ENCODE measurements at places on chromosomes 12 and 14. TPM values are rescaled to one million over a fixed set of nuclear protein-coding genes. Genes with fewer than 3 reads are reported as not detected.
A peak's percentile ranks its signal among the peaks of the same experiment; 100 is the strongest.

The CLEC6A gene
- total RNA-seq, result not detected

The PTPRR gene
- total RNA-seq, result 0.44 TPM

The CLEC4D gene
- total RNA-seq, result not detected

The RHOJ gene
- total RNA-seq, result not detected

The CLEC14A gene
- not detected for total RNA-seq

The PTPRQ gene
- 4.0 TPM for total RNA-seq

The CKB gene
- 45.2 TPM for total RNA-seq

The BCL11B gene
- total RNA-seq, result not detected

The GARIN6 gene
- total RNA-seq, result not detected

The IFNG-AS1 gene
- not detected for total RNA-seq

The AKAP3 gene
- not detected for total RNA-seq

The TBC1D30 gene
- total RNA-seq, result 0.20 TPM

- DNase-seq, result peak; percentile 47
These were observed 26.3 kb upstream of the BCDIN3D start for GRCh38 chr12:49868952-49869815.

DNA sequence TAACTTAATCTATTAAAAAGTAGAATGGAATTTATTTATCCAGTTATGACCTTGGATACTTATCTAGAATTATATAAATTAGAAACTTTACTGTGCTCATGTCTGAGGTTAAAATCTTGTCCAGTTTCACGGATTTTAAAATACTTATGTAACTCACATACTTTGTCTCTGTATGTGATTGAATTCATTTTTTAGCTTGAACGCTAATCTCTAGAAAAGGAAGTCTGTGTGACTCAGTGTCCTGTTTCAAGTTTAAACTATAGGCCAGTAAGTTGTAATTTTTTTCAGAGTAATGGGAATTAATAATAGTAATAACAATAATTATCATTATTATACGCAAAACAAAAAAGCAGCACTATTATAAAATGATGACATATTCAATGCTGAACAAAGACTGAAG, 168.6 kb downstream of the CPNE8 start:
- DNase-seq, result no peak

- DNase-seq, result peak; percentile 57
These were observed 30.3 kb downstream of the NFKBIA start for GRCh38 chr14:35374263-35374712.

DNA sequence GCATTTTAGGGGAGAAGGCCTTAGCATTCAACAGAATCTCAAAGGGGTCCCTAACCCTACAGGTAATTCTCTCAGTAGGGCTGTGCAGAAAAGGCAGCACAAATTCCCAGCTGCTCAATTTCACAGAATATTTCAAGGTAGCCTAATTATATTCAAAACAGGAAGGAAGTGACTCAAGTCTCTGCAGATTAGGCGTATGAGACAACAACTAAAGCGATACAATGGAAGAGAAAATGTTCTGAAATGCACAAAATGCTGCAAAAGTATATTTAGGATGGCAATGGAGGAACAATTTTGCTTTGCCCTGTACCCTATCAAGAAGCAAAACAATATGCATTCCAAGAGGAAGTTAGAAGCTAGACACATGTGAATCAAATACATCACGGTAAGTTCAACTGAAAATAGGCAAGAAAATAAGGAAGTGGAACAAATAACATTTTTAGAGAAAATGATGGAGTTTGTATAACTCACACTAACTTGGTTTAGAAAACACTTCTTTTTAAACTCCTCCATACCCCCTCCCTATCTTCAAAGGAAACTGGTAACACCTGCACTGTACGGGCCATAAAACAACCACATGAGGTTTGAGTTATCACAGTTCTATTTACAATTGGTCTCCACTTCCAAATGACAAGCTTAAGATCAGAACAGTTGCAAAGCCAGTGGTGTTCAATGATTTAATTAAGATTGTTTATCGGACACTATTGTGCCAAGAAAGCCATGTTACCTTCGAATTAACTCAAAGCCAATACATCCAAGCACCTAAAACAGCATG, 1.6 kb downstream of the GIT2 start:
- DNase-seq, result no peak

DNA sequence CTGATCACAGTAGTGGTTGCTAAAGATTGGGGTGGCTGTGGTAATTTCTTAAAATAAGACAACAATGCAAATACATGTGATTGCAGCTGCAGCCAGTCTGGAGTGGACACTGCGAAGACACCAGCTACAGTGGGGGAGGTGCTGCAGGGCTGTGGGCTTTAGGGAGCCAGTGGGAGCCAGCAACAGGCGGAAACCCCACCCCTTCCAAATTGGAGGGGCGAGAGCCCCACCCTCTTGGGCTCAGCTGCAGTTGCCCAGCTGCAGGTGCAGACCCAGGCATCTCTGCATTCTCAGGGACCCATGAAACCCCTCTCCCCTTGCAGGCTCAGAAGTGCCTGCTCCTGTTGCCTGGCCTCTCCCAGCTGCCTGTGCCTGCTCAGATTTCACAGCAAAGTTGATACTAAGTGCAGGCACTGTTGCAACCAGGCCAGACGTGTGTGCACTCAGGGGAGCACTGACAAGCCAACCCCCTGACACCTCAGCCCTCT, 104.8 kb downstream of the MYF5 start:
- no peak for DNase-seq

- DNase-seq, result no peak
These were observed 494.5 kb downstream of the TMEM132D start for GRCh38 chr12:129409281-129409680.

DNA sequence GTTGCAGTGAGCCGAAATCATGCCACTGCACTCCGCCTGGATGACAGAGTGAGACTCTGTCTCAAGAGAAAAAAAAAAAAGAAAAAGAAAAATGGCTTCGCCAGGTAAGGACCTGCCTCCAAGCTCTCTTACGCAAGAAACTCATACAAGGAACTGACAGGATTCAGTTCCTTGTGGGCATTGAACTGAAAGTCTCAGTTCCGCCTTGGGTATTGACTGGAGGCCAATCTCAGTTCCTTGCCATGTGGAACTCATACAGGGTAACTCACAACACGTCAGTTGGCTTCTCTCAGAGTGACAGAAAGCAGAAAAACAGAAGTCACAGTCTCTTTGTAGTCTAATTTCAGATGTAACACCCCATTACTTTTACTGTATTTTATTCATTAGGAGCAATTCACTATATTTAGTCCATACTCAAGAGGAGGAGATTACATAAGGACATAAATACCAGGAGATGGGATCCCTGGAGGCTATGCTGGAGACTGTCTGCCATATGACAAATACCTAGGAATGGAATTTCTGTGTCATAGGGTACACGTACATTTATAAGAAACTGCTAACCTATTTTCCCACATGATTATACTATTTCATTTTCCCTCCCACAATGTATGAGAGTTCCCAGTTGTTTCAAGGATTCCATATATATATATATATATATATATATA, 11.4 kb upstream of the NOPCHAP1 start:
- DNase-seq, result no peak

DNA sequence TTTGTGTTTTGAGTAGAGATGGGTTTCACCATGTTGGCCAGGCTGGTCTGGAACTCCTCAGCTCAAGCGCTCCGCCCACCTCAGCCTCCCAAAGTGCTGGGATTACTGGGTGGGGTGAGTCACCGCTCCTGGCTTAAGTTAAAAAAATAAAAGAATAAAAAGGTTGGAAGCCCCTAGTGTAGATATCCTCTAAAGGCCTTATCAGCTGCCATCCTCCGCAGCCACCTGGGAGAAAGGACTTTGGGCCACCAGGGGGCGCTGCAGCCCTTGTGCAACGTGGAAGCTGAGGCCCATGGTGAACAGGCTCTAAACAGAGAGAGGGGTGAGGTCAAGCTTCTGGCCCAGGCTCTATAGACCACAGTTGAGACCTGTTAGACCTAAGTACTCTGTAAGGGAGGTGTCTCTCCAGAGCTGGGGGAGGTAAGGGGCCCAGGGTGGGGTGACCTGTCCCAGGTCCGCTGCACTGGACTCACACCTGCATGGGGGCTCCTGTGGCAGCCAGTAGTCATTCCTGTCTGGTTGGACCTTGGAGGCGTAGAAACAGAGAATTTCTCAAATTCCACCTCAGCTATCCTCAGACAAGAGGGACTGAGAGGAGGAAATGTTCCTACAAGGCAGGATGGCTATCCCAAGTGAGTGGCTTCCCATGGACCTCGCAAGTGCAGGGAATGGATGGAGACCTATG, 14.0 kb upstream of the RACGAP1 start:
- DNase-seq, result peak; percentile 69

DNA sequence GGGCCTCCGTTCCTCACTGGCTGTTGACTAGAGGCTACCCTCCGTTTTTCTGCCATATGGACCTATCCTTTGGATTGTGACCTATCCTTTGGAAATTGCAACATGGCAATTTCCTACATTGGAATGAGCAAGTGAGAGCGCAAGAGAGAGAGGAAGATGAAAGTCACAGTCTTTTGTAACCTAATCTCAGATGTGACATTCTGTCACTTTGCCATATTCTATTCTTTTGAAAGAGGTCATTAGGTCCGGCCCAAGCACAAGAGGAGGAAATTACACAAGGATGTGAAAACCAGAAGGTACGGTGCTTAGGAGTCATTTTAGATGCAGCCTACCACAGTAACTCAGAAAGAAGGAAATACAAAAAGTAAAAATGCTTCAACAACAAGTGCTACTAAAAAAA, 47.3 kb upstream of the SRP54 start:
- DNase-seq, result no peak

DNA sequence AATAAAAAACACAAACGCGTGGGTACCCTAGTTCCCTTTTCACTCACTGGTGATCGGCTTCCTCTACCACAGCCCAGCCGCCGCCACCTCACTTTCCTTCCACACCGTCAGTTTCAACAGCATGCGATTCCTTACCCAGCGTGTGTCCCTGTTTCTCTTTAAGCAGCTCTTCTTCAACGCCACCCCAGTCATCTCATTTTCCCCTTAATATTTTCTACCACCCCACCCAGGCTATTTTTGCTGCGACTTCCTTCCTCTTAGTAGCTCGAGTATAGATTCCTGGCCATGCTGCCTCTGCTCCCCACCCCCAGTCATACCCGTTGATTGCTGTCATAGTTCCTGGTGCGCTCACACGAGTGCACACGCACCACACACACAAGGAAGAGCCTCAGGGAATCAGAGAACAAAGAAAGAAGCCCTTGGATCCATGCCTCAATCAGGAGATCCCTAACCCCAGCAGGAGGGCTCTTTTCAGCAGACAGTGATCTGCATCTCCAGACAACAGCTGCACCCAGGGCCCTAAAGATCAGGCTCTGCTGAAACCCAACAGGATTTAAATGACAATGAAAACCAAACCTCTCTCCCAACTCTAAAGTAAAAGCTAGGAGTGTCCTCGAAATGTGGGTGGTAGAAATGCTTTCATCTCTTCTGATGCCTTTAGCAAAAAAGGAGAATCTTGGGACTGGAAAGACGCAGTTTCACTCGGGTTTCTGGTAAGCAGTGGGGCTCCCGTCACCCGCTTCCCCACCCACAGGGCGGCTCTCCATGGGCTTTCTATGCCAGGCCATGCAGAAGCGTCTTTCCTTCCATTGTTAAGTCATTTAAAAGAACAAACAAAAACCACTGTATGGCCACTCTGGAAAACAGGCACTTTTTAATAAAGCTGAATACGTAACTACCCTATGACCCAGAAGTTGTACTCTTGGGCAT, 23.8 kb downstream of the VPS37B start:
- peak; percentile 76 for DNase-seq

DNA sequence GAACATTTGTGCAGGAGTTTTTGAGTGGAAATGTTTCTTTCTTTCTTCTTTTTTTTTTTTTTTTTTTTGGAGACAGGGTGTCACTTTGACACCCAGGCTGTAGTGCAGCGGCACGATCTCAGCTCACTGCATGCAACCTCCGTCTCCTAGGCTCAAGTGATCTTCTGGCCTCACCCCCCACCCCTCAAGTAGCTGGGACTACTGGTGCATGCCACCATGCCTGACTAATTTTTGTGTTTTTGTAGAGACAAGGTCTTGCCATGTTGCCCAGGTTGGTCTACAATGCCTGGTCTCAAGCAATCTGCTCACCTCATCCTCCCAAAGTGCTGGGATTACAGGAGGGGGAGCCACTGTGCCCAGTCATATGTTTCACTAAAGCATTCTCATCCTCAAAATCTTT, 69.2 kb upstream of the BCAT1 start:
- DNase-seq, result no peak

DNA sequence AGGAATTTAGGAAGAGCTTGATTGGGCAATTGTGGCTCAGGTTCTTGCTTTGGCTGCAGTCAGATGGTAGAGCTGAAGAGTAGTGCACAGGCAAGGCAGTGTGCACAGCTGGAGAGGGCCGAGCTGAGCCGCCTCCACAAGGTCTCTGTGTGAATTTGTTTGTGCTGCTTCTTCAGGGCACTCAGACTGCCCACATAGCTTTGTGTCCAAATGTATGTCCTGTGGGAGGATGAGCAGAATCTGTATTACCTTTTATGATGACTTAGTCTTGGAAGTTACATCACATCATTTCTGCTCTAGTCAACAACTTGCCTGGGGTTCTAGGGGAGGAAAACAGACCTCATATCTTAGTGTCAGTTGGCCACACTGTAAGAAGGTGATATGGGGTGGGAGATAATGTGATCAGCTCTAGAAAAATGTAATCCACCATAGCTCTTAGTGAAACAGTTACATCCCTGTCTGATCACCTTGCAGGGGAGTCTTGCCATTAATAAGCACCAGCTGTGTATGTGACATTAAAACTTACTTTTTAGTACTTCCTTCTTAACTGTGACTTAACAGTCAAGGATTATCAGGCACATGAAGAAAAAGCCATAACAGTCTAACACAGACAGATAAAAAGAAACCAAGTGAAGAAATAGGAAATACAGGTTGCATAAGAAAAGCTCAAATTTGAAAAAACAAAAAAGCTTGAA, 53.4 kb downstream of the RCOR1 start:
- no peak for DNase-seq

- DNase-seq, result no peak
These were observed 235.9 kb upstream of the NOVA1 start for GRCh38 chr14:26833621-26834176.

DNA sequence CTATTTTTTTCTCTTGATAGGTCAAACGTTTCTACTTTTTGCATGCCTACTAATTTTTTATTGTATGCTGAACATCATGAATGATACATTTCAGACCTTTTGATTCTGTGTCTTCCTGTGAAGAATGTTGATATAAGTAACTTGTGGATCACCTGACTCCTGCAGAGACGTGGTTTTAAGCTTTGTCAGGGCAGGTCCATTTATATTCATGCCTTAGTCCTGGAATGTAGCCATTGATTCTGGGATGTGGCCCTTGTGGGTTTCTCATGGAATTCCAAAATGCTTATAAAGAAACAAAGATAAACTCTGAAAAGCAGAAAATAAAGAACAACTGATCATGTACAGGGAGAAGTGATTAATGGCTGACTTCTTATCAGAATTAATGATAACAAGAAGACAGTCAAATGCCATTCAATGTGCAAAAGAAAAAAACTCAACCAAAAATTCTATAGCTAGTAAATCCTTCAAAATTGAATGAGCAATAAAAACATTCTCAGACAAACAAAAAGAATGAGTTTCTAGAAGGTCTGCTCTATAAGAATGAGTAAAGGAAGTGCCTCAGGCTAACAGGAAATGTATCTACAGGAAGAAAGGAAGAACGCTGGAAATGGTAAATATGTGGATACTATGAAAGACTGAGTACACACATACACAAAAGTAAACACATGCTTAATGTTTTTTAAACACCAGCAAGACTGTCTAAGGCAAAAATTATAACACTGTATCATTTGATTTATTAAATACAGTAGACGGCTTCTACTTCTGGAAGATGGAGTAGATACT, 284.8 kb upstream of the DIO3 start:
- no peak for DNase-seq

GRCh38 chr12:111546758-111547383, 52.2 kb downstream of the ATXN2 start:
- DNase-seq, result no peak

- DNase-seq, result no peak
These were observed 217.0 kb downstream of the BCL11B start for GRCh38 chr14:99055019-99055418.
